Left renal cortex interstitium (tissue), 4 donors: ENCODE measurements at places on chromosomes 1 and 21.

- no peak for DNase-seq
Measured at GRCh38 chr1:3450983-3451382, 3.5 kb upstream of the ARHGEF16 start.

- peak; percentile 8 for DNase-seq
Measured at GRCh38 chr1:78333502-78333901, 157.3 kb upstream of the PTGFR start.

DNA sequence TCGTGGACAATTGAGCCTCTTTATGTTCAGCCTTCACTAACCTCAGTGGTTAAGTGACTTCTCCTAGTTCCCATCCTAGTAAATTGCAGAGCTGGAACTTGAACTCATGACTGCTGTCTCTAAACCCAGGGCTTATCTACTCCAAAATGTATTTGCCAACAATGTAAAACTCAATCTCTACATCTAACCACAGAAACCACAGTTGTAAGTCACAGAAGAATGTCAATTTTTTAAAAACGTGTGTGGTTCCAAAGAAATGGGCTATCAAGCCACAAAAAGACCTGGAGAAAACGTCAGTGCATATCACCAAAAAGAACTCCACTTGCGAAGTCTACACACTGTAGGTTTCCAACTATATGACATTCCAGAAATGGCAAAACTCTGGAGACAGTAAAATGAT is 172.6 kb upstream of the HMCN1 start:
- DNase-seq: no peak

DNA sequence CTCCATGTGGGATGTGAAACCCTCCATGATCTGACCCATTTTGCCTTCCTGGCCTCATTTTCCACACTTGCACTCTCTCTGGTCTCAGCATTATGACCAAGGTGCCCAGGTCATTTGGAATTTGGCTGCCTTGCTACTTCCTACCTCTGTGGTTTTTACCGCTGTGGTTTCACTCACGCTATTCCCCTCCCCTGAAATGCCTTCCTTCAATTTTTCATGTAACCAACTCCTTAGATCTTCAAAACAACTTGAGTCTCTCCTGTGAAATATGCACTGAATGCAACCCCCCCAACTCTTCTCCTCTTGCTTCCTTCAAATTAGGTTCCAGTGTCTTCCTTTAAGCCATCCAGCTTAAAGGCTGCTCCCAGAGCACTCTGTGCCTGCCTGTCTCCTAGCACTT is 50.1 kb downstream of the PHC2 start:
- no peak for DNase-seq

- no peak for DNase-seq
Measured at GRCh38 chr21:35528116-35529042, 479.3 kb upstream of the RUNX1 start.
